ENCODE measurements at places on chromosomes 6 and 20.
A peak's percentile ranks its signal among the peaks of the same experiment; 100 is the strongest.

GRCh38 chr6:63919556-63920110 is 284.0 kb downstream of the PHF3 start:
- DNase-seq = no peak

DNA sequence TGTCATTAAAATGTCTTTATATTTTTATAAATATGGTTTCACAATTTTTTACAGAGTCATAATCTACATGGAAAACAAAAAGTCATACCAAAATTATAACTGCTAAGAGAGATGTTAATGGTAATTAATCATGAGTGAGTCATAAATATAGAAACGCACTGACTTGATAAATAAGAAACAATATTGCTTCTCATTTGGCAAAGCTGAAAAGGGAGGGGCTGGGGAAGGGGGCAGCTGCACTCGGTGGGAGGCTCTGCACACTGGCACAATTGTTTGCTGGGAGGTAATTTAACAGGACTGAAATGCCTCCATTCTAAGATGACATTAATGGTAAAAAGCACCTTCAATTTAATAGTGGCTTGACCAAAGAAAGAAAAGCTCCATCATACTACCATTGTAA is 133.3 kb upstream of the AGPAT4 start:
- no peak for DNase-seq

DNA sequence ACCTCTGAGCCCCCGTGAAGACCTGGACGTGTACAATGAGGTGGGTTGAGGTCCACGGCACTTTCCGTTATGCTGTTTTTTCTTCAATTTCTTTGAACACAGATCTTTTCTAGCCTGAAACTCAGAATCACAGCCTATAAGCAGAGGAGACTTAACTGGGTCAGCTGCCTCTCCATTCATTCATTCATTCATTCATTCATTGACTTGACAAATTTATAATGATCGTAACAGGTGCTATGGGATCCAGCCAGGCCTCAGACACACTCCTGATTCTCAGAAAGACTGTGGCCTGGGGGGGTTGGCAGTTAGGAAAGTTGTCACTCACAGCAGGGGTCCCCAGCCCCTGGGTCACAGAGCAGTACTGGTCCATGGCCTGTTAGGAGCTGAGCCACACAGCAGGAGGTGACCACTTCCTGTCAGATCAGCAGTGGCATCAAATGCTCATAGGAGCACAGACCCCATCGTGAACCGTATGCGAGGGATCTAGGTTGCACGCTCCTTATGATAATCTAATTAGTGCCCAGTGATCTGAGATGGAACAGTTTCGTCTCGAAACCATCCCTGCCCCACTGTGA is 38.6 kb upstream of the IRF4 start:
- no peak for DNase-seq

DNA sequence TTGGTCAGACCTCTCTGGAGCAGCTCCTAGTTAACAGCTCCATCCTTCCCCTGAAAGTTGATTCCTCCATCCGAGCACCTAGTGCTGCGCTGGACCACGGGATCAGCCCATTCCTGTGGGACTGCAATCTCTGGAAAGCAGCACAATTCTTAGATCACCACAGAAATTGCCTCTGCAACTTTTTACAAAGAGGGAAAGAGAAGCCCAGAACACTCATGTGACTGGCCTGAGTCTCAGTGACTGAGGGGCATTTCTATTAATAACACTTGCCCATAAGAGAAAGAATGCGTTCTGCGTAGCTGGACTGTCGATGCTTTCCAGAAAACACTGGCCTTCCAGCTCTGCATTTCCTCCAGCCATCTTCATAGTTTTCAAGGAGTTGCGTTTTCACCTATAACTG is 18.3 kb downstream of the MPC1 start:
- DNase-seq = no peak

DNA sequence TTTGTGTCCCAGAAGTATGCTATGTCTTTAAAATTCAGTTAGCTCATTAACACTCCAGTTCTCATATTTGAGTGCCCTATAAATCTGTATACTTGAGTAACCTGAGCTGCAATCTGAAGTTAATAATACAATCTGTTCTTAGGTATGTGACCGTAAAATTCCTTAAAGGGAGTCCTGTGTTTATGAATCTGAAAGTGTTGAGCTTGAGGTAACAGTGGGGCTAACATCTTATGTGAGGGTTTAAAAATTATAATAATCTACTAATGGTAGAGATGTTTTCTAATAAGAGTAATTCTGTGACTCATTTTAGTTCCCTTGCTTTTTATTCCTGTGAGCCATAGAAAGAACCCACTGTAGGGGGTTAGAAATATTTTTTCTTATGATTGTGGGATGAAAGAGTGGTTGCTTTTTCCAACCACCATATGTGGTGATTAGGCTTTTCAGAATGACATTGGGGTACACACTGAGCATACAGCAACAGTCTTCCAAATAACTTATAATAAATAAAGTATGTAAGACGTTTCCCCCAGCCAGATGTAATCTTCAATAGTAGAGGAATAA is 121.2 kb downstream of the BCKDHB start:
- DNase-seq = no peak

- no peak for DNase-seq
Observed at GRCh38 chr6:134421501-134421900, 103.6 kb upstream of the SGK1 start.

GRCh38 chr20:48626226-48626937 is 201.4 kb downstream of the PREX1 start:
- no peak for DNase-seq

DNA sequence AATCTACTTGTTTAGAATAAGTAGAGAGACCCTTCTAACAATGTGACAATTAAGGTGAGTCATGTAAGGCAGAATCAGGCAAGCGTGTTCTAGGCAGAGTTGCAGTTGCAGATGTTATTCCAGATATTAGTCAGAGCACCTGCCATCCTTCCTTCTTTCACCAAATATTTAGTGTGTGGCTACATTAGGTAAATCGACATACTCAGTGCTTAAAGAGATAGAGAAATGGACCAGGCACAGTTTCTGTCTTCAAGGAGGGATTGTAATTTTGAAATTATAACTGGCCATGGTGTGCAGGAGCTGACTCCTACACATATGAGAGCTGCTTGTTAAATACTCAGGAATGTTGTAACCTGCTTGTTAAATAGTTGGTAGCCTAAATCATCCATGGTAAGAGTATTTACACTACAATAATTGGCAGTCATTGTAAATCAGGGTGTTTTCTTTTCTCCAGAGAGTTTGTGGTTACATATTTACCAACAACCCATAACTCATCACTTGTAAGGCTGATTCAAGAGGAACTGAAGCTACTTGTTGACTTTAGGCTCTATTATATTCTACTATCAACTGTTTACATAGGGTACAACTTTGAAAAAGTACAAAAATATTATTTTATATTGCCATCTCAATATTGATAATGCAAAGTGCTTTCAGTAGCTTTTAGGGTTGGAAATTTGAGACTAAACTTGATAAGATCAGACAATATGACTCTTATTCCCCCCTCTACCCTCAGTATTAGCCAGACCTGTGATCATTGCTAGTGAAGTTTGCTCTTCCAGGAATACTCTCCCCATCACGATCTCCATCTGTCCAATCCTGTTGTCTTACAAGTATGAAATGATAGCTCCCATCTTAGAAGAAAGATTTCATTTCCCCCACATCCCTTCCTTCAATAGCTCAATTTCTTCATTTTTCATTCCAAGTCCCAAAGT is 607.1 kb downstream of the COL12A1 start:
- DNase-seq = no peak

DNA sequence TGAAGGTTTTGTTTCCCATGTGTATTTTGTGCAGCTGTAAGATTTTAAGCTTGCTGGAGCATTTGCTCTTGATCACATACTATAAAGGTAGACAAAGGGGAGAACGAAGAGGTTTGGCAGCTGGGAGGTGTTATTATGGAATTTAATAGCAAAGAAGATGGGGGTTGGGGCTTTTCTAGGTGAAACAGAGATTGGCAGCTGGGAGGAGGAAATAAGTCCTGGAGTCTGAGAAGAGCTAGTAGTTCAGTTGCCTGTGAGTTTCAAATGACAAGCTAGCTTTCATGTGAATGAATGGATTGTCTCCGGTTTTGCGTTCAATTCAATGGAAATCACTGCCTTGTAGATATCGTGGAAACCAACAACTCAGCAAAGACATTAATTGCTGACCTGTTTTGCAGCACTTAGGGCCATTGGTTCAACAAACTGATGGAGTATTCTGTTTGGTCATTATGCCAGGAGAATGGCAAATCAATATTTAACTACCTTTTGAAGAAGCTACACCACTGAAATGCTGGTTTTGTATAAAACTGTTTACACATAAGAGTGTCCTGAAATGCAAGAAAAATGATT is 38.1 kb upstream of the FLRT3 start:
- no peak for DNase-seq

DNA sequence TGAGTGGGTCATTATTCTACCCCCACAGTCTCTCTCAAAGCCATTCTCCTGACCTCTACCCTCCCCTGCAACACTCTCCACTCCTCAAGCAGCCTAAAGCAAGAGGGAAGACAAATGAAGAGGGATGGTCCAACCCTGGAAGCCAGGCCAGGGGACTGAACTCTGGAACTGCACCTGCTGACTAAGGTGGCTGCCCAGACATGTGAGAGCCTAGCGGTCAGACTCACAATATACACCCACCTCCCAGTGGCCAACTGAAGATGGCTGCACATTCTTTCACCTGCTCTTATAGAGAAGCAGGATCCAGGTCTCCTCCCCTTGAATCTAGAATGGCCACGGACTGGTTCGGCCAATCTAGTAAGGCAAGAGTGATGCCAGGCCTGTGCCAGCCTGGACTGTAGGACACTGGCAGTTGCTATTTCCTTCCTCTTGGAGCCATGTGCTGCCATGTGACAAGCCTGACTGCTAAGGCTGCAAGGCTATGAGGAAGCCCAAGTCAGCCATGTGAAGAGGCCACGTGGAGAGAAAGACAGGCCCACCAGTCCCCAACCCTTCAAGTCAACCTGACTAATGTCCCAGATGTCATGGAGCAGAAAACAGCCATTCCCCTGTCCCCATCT is 31.8 kb downstream of the ACSS1 start:
- no peak for DNase-seq

GRCh38 chr6:46078294-46078693 is 51.5 kb upstream of the ENPP4 start:
- peak; percentile 25 for DNase-seq

- DNase-seq = no peak
Observed at GRCh38 chr20:58546416-58546711, 31.2 kb upstream of the APCDD1L start.

GRCh38 chr6:129264480-129265045 is 381.6 kb downstream of the LAMA2 start:
- no peak for DNase-seq

GRCh38 chr6:116572162-116572561 is 858 bp downstream of the RWDD1 start:
- no peak for DNase-seq

GRCh38 chr6:134854366-134854765 is 95.5 kb downstream of the ALDH8A1 start:
- no peak for DNase-seq

GRCh38 chr6:19465760-19466159 is 371.4 kb upstream of the ID4 start:
- DNase-seq = no peak

DNA sequence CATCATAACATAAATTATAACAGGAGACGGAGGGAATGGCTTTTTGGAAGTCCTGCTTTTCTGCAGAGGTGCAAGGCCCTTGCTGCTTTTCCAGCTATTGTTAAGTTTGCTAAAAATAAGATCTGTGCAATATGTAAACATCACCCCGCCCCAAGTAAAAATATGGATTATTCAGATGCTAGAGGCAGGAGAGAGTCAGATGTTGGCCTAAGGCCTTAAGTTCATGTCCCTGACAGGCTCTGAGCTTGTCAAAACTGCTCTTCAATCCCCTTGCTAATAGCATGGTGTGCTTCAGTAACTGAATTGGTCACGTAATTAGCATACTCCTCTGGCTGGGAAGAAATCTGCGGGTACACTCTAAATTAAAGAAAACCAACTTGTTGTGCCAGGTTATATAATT is 147.5 kb downstream of the BMP2 start:
- no peak for DNase-seq

- no peak for DNase-seq
Observed at GRCh38 chr6:3309391-3310050, 50.8 kb downstream of the PSMG4 start.

DNA sequence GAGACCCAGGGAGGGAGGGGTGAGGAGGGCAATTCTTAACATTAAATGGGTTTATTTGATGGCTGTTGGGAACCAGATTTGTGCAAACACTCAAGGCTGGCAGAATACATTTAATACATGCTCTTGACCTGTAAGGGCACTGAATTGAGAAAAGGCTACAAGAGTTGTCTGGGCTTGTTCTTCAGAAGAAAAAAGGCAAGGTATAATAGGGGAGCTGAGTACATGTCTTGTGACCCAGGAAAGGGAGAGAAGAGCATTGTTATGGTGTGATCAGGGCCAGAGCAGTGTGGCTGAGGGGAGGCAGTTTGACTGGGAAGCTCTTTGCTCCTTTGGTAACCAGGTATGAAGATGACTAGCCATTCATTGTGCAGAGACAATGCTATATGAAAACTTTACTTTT is 18.9 kb downstream of the KLHL31 start:
- DNase-seq = no peak

DNA sequence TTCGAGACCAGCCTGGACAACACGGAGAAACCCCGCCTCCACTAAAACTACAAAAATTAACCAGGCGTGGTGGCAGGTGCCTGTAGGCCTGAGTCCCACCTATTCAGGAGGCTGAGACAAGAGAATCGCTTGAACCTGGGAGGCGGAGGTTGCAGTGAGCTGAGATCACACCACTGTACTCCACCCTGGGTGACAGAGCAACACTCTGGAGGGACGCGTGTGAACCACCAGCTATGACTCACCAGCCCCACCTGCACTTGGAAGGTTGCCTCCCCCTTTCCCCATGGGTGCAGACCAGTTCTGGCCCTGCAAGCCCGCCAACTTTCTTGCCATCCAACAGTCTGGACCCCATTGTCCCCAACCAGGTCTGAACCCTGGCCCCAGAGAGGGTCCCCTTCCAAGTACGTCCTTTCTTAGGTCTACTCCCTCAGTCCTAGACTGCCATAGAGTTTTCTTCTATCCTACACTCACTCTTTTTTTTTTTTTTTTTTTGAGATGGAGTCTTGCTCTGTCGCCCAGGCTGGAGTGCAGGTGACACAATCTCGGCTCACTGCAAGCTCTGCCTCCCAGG is 29.2 kb downstream of the ATP9A start:
- no peak for DNase-seq

GRCh38 chr20:1377341-1377871 is 15.4 kb downstream of the FKBP1A start:
- DNase-seq = peak; percentile 54

DNA sequence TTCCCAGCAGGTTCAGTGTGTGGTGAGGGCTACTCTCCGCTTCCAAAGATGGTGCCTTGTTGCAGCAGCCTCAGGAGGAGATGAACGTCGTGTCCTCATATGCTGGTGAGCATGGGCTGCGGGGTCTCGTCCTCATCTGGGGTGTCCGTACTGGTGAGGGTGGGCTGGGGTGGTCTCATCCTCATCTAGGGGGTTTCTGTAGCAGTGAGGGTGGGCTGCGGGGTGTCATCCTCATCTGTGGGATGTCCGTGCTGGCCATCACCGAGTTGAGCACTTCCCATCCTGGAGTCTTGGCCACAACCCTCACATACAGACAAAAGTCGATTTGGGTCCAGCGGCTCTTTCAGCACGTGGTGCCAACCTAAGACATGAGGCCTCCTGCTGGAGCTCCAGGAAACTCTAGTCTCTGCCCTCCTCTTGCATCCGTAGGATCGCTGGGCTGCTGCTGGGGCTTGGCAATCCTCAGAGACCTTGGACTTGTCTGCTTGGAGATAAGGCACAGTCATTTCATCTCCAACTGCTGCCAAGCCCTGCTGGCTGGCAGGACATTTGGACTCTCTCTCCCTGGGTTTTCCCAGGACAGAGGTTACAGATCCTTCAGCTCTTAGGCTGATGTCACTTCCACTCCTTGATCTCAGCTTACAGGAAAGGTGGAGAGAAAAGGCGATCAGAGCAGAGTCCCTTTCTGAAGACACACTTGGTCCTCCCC is 160.4 kb downstream of the PACRG start:
- DNase-seq = no peak
